ENCODE measurements at places on chromosomes 12 and 14.

DNA sequence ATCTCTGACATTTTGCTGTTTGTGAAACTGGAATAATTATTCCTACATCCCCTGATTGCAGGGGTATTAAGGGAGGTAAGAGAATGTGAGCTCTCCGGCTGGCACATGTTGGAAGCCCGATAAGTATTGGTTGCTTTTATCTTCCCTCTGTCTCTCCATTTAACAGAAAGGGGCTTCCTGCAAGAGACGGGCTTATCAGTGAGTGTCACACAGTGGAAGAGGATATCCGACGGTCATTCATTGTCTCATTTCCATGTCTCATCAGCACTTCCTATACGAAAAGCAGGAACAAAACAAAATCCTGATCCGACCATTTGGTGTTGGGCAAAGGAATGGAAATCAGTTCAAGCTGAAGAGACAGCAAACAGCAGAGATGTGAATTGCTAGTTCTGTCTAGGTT lies 10.7 kb downstream of the DYRK4 start:
- no peak for DNase-seq

- no peak for DNase-seq
Measured at GRCh38 chr12:21350975-21351374, 16.3 kb upstream of the SLCO1A2 start.

- DNase-seq, result no peak
Measured at GRCh38 chr14:31950764-31951637, 126.1 kb upstream of the ARHGAP5 start.

- DNase-seq, result no peak
Measured at GRCh38 chr12:78034025-78034424, 203.3 kb downstream of the NAV3 start.

- DNase-seq, result no peak
Measured at GRCh38 chr12:22473212-22473611, 71.1 kb downstream of the C2CD5 start.

DNA sequence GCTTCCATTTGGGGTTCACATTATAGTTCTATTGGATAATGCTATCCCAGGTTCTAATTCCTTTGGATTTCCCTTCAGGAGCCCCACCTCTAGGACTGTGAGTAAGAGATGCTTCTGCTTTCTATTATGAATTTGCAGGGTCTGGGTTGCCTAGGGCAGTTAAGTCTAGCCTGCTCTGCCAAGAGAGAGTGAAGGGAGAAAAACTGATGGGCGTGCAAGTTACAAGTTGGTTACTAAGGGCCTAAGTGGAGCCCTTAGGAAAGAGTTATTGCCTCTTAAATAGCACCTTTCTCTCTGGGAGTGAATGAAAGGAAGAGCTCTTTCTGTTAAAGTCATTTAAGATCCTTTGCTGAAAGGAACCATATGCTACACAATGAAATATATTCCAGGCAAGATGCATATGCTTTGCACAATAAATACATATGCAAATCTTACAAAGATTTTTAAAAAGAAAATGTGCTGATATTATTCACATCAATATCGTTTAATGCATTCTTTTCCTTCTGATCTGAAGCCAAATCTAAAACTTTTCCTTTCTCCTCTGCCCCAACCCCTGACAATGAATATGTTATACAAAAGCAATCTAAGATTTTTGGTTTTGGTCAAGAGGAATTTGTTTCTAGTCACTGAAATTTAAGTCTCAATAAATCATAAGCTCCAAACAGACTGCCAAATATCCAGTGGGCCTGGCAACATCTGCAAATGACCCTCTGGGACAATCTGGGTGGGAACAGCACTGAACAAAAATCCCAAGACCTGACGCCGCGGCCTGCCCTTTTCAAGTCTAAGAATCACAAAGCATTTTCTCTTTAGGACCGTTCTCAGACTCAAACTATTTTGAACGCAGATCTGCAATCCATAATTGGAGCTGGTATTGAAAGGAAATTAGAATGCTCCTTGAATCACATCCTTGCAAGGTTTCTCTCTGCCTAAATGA lies 586.7 kb downstream of the ETNK1 start:
- DNase-seq, result no peak

- DNase-seq, result no peak
Measured at GRCh38 chr12:111761706-111762105, 5.0 kb upstream of the ALDH2 start.

DNA sequence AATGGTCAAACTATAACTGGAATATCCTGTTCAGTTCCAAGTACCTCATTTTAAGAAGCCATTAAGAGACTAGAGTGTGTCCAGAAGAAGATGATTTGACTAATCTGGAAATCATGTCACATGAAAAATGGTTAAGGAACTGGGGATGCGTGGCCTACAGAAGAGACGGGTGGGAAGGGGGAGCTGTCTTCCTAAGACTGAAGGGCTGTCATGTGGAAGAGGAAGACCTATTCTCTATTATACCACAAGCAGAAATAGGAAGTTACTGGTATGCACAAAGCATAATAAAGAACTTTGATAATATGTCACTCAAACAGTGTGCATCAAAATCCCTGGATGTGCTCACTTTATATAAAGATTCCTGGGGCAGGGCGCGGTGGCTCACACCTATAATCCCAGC lies 50.3 kb downstream of the HECTD4 start:
- no peak for DNase-seq

DNA sequence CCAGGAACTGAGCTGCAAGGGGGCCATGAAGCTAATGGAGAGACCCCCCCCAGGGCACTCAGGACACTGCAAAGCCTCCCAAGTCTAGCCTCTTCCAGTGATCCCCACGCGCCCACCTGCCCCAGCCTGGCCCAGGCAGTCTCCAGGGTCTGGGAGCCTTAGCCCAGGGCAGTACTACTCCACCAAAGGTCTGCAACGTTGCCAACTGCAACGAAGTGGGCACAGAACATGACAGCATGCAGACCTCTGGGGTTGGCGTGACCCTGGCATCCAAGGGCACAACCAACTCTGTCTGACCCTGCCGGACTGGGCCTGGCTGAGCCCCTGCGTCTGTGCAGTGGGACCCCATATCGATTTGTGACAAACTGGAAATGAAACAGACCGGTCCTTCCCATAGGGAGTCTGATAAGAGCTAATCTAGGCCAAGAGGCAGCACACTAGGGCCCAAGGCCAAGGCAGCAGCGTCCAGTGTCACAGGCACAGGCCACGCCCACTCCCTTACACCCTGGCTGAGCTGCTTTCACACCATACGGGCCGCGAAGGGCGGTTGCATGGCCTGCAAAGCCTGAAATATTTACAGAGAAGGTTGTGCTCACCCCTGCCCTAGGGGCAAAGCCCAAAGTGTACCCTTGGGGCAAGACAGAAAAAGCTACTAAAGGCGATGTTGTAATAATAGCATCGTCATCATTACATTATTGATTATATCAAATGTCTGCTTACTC lies 76.7 kb downstream of the NCOR2 start:
- no peak for DNase-seq

DNA sequence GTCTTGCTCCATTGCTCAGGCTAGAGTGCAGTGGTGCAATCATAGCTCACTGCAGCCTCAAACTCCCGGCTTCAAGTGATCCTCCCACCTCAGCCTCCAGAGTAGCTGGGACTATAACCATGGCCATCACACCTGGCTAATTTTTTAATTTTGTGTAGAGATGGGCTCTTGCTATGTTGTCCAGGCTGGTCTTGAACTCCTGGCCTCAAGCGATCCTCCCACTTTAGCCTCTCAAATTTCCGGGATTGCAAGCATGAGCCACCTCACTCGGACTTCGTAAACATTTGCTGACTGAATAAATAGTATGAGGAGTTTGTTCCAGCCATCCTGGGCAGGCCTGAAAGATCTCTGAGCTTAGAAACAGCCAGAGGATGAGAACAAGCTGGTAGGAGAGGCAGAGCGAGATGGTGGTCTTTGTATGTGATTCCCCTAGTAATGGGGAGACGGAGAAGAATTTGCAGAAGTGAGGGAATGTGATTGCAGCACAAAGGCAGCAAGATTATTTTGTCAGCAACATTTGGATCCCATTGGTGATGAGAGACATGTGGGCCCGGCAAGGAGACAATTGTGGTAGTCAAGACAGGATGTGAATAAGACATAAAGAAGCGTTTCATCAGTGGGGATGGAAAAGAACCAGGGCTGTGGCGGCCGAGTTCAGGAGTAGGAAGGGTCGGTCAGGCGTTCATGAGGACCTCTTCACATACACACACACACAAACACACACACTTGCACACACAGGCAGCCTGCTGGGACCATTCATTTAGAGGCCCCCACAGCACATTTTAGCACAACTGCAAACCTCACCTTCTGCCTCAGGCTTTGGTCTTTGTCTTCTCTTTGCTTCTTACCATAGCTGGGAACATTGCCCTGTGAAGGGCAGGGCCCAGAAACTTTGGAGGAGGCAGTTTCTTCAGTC lies 155.5 kb downstream of the ZFP36L1 start:
- no peak for DNase-seq

GRCh38 chr12:68521321-68521839 lies 89.3 kb upstream of the RAP1B start:
- no peak for DNase-seq

DNA sequence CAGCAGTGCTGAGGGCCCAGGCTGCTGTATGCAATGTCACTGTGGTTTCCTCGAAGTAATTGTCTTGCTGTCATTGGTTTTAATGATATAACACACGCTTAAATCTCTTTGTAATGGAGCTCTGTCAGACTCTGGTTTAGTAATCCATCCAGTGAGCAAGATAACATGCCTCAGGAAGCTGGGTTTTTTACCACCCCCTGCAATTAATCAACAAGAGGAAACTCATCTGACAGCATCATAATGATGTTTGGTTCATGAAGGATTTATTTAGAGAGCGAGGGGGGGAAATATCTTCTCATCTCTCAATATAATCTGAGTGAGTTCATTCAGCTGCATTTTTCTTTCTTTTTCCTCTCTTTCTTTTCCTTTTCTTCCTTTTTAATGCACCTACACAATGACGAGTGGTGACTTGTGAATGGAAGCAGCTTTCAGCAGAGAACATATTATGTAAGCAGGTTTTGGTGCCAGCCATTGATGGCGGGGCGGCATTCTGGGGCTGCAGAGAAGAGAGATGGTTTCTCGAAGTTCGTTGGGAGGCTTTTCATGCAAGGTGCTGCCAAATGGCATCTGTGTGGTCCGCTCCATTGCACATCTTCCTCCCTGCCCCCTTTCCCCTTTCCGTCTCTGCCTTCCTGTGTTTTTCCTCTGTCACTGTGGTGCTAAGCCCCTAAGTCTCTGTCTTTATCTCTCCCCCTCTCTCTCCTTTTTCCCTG lies 6.7 kb downstream of the RPH3A start:
- no peak for DNase-seq

DNA sequence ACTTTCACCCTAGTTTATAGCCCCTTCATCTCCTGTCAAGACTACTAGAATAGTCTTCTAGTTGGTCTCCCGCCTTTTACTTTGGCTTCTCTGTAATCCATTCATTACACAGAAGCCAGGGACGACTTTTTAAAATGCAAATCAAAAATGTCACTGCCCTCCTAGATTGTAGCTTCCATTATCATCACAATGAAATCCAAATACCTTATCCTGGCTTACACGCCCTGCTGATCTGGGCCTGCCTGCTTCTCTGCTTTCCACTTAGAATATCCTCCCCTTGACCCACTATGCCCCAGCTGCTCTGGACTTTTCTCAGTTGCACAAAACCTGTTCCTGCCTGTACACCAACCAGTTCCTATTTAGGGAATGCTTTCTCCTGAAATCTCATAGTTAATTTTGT lies 4.5 kb upstream of the EEA1 start:
- no peak for DNase-seq

DNA sequence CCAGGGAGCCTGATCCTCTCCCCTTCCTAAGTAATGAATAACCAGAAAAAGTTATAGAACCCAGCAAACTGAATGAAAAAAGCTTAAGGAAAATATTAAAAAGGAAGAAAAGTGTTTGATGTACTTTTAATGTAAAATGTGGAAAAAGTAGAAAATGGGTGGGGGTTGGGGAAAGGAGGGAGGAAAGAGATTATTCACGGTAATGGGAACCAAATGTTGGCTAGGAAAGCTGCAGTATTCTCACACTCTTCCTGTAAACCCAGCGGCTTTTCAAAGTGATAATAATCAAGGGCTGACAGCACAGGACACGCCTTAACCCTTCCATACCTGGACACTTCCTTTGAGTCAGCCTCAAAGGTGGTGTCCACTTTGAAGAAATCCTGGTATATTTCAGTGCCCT lies 139.2 kb downstream of the TGFB3 start:
- DNase-seq, result no peak

DNA sequence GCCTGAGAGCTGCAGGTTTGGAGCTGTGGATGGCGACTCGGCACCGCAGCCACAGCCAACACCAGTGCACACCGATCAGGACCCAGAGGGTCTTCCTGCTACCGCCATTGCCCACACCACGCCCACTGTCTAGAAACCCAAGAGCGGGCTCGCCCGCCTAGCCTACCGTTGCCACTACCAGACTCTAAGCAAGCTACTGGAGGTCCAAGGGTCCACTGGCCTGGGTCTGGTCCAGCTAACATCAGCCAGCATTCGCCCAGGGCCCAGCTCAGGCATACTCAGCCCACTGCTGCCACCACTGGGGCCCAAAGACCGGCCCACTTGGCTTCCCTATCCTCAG lies 30.5 kb upstream of the MON2 start:
- DNase-seq, result no peak

DNA sequence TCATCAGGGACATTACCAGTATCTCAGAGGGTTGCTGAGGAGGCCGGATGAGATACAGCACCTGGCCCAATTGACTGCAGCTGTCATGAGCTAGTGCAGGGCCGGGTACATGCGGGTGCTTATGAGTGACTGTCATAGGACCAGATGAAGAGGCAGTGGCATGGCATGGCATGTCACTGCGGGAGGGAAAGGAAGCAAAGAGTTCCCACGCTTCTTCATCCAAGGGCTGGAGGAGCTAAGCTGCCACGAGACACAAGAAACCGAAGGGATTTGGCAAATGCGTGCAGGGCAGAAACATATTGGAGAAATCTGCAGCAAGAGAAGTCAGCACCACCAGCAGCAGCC lies 10.7 kb upstream of the GPX2 start:
- DNase-seq, result no peak

GRCh38 chr14:33917661-33918060 lies 33.2 kb downstream of the EGLN3 start:
- DNase-seq, result no peak

DNA sequence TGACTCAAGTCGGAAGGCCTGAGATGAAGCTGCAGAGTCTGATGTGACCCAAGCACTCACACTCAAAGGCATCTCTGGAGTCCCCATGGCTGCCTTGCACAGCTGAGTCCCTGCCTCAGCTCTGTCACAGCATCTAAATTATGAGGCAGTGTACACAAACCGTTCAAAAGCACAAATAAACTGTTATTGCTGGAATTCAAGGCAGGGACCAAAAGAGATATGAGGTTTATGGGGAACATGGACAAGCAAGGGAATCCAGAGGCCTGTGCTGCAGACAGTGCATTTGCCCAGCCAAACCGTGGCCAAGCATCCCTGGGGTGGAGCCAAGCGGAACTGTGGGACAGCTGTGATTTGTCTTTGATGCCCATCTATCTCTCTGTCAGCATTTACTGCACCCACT lies 91.3 kb downstream of the RPS29 start:
- DNase-seq, result no peak

Data from SW 1271 (cell line).